ENCODE measurements at places on chromosomes 4 and X. TPM values are rescaled to one million over a fixed set of nuclear protein-coding genes. Genes with fewer than 3 reads are reported as not detected.
A peak's percentile ranks its signal among the peaks of the same experiment; 100 is the strongest.

DNA sequence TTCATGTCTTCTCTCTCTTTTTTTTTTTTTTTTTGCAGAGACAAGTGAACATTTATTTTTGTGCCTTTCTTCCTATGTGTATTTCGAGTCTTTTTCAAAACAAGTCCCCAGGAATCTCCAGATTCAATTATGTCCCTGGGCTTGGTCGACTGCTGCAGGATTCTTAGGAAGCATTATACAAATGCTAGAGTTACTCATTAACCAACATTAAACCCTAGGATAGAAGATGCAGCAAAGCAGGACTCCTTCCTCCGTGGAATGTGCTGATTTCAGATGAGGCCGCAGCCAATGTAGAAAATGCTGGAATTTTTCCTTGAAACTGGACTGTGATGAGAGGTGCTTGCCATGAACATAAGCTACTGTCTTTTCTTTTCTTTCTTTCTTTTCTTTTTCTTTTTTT is 3.4 kb downstream of the ZNF81 start:
- DNase-seq = no peak

GRCh38 chr4:116055857-116056827 is 942.7 kb upstream of the NDST4 start:
- DNase-seq = no peak

GRCh38 chr4:105780176-105780575 is 71.6 kb downstream of the GSTCD start:
- no peak for DNase-seq

GRCh38 chr4:89245459-89245858 is 62.1 kb downstream of the GPRIN3 start:
- no peak for DNase-seq

DNA sequence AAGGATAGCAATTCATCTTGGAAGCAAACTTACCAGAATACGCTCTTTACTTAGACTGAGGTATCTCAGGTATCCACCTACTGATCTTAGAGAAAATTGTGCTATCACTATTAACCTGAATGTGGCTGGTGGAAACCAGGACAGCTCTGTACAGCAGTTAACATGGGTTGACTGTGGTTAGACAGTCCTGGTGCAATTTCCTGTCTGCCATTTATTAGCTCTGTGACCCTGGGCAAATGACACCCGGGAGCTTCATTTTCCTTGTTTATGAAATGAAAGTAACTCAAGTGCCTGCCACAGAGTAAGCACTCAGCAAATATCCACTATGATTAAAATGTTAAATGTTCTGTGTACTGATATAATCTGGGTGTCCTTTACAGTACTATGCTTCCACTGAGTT is 60.0 kb downstream of the SMC1A start:
- no peak for DNase-seq

DNA sequence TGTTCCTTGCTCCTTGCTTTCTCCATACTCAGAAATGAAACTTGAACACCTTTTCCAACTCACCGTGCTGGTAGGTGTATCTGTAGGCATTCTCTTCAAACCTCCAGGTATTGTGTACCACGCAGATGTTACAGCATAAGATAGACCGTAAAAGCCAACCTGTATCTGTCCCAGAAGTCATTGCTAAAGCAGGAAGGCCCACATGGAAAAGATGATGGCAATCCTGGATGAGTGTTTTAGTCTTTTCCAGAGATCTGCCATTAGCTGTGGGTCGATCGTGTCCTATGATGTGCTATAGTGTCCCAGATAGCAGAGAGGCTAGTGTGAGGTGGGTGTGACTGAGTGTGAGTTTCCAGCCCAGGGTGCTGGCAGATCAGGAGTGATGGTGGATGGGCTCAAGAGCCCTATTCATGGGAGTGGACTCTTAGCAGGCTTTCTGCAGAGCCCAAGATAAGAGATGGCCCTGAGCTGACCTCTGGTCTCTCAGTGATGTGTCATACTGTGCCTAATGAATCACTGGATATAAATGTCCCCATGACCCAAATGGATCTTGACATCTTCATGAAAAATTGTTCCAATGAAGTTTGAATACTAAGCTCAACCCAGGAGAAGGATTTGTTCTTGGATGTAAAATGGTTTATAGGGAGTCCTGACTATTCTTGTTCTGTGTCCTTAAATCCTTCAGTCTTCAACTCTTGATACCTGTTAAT is 69.1 kb upstream of the WDR1 start:
- DNase-seq = no peak

DNA sequence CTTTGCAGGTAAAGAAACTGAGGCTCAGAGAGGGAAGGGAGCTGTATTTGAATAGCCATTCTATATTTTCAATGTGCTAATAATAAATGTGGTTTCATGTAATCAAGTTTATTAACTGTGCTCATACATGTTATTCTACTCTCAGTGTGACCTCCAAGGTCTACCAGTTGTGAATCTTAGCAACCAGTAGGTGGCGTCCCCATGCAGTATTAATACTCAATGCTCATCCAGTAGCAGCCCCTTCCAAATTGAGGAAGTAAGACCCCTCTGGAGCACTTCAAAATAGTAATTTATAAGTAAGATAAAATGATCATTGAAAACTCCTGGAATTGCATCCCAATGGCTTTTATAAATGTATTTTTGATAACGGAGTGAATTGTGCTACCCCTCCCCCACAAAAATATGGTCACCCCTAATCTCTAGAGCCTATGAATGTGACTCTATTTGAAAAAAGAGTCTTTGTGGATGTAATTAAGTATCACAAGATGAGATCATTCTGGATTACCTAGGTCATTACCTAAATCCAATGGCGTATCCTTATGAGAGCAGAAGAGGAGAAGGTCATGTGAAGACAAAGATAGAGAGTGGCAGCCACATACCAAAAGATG is 20.4 kb upstream of the SEPSECS start:
- DNase-seq = peak; percentile 36

- no peak for DNase-seq
Measured at GRCh38 chrX:132041015-132041414, 17.9 kb downstream of the STK26 start.

- DNase-seq = no peak
Measured at GRCh38 chr4:2072971-2073807, 14.1 kb downstream of the NAT8L start.

DNA sequence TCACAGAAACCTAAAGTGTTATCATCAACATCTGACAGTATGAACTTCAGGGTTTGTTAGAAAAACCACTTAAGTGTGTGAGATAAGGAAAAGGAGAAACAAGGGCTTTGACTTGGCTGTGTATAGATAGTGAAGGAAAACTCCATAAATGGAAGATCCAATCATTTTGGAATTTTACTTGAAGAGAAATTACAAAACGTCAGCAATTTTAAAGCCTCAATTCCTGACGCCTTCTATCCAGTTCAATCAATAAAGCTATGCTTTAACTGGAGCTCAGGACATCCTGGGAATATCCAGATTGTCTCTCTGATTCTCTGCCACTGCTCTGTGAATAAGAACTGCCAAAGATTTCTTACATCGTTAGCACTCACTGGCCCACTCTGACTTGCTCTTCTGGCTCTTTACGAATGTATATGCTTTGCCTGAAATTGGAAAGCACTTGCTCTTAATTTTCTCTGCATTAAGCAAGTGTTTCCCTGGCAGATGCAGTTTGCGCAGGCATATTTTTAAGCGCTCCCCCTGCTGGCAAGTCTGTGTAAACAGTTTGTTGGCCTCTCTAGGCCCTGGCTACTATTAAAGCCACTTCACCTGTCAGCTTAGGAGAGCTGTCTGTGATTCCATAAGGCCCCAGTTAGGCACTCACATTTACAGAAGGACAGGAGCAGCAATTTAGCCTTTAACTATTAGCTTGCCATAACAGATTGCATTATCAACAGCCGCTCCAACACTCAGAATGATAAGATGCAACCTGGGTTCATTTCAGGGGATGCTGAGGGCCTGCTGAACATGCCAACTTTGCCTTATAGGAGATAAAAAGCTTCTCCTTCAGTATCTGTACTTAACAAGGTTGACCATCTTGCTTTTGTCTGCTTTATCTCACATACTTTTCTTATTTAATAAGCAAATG is 251.4 kb upstream of the DDX53 start:
- DNase-seq = peak; percentile 41

DNA sequence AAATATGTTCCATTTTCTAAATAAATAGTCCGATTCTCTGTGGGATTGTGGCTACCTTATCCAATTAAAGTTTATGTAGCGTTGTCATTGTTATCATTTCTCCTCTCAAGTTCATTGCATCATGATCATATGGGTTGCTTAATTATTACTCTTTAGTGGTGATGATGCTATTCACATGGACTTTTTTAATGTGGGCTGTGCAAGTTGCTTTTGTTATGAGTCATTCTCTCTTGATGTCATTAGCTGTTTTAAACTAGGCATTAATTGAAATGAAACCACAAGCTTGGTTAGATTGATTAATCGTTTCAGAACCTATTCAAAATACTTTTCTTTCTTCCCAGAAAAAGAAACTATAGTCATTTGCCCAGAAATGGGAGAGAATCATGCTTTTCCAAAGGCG is 38.2 kb downstream of the NHS start:
- DNase-seq = no peak

DNA sequence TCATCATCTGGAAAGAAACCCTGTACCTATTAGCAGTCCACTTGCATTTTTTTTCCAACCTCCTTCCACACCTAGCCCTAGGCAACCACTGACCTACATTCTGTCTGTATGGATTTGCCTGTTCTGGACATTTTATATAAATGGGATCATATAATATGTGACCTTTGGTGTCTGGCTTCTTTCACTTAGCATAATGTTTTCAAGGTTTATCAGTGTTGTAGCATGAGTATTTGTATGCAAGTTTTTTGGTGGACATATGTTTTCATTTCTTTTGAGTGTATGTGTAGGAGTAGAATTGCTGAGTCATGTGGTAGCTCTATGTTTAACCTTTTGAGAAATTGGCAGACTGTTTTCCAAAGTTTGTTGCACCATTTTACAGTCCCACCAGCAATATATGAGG is 198.6 kb downstream of the CEP135 start:
- no peak for DNase-seq

DNA sequence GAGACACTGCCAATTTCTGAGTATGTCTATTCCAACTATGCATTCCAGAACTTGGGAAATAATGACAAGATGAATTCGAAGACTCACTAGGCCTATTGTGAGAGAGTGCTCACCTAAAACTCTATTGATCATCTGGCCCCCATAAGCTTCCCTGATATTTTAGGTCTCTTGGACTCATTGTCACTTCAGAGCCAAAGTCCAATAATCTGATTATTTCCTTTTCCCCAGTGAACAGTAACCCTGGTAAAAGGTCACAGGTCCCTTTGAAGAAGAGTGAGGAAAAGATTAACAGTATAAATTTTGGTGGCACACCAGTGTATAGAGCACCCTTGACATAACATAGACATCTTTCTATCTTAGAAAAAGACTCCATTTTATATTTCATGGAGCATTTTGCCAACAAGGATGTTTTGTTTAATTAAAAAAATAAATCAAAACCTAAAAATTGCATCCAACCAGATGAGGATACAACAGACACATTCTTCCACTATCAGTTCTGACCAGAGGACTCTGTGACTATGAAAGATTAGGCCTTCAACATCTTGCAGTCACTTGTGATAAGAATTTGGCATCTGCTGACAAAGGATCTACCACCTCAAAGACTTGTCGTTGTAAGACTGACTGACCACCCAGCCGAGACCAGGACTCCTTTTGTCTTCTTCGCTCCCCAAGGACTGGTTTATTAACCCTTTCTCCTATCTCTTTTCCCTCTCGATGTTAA is 191.9 kb downstream of the MAB21L2 start:
- DNase-seq = no peak

- no peak for DNase-seq
Measured at GRCh38 chrX:118802857-118803256, 20.8 kb upstream of the ZCCHC12 start.

DNA sequence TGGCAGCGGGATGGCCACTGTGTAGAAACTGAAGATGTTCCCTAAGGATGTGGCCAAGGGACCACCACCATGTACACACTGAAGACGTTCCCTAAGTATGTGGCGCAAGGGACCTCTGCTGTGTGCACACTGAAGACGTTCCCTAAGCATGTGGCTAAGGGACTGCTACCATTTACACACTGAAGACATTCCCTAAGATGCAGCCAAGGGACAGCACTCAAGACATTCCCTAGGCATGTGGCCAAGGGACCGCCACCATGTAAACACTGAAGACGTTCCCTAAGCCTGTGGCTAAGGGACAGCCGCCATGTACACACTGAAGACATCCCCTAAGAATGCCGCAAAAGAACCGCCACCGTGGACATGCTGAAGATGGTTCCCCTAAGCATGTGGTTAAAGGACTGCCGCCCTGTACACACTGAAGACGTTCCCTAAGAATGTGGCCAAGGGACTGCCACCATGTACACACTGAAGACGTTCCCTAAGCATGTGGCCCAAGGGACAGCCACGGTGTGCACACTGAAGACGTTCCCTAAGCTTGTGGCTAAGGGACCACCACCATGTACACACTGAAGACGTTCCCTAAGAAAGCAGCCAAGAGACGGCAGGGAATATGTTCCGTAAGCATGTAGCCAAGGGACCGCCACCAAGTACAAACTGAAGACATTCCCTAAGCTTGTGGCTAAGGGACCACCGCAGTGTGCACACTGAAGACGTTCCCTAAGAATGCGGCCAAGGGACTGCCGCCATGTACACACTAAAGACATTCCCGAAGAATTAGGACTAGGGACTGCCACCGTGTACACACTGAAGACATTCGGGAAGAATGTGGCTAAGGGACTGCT is 43.3 kb downstream of the DHRSX start:
- no peak for DNase-seq

DNA sequence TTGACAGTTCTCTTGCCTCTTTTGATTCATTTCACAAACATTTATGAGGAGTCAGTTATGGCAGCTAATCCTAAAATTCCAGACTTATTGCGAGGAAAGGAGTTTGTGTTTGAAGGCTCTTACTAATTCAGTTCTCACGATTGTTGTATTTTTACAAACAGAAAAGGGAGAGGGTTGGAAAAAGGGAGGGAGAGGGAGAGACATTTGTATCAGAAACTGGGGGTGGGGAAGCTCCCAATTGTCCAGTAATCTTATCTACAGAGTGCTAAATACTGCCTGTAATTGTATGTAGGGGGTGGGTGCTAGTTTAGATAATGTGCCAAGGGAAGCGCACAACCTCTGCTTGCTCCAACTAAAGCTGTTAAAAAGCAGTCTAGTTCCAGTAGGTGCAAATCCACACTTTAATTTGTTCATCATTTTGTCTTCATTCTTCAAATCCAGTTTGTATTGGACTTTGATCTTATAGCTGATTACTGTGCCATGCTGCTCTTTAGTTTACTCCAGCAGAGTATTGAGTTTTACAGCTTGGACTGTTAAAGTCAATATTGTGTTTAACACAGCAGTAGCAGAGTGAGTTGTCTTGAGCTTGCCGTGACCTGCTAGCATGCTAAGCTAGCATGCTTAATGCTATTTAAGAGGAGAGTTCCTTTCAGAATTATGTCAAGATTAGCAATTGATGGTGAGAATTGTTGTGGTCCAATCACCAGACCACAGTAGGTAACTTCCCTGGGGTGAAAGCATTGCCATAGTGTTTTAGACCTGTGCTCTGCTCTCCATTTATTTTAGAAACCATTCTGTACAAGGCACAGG is 13.9 kb downstream of the FNIP2 start:
- DNase-seq = peak; percentile 34

Gene AKAP17A
- 52.9 TPM for total RNA-seq

Gene NAA11
- total RNA-seq = not detected

Gene PLAC8
- 8.2 TPM for total RNA-seq

Gene NPY1R
- total RNA-seq = 6.3 TPM

Gene NEXMIF
- total RNA-seq = 1.0 TPM

Gene FAM114A1
- 80.6 TPM for total RNA-seq

Gene ANKRD50
- total RNA-seq = 22.9 TPM

Gene ADH7
- not detected for total RNA-seq

Gene XPNPEP2
- total RNA-seq = 2.0 TPM

Gene VEGFC
- 14.4 TPM for total RNA-seq

Gene ABLIM2
- total RNA-seq = 11.3 TPM

Gene SEC24D
- total RNA-seq = 90.6 TPM

Gene CACNA1F
- 0.20 TPM for total RNA-seq

Gene PNMA6F
- total RNA-seq = not detected

Gene DGAT2L6
- not detected for total RNA-seq

Gene FGFBP1
- not detected for total RNA-seq

Data from mucosa of gallbladder (tissue), 1 donor.